ENCODE measurements at places on chromosomes 6 and 20.

DNA sequence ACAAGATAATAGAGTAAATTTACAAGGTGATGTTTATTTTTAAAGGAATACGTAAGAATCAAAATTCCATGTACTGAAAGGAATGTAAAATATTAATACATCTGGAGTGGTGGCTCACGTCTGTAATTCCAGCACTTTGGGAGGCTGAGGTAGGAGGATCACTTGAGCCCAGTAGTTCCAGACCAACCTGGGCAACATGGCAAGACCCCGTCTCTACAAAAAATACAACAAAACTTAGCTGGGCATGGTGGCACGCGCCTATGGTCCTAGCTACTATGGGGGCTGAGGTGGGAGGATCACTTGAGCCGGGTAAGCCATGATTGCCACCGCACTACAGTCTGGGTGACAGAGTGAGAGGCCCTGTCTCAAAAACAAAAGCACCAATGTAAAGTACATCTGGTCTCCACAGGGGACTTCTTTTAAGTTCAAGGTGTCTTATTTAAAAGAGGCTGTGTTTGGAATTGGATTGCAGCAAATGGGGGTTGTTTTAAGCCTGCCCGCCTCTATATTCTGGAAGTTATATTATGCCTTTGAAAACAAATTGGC lies 36.9 kb downstream of the ARID1B start:
- no peak for DNase-seq

DNA sequence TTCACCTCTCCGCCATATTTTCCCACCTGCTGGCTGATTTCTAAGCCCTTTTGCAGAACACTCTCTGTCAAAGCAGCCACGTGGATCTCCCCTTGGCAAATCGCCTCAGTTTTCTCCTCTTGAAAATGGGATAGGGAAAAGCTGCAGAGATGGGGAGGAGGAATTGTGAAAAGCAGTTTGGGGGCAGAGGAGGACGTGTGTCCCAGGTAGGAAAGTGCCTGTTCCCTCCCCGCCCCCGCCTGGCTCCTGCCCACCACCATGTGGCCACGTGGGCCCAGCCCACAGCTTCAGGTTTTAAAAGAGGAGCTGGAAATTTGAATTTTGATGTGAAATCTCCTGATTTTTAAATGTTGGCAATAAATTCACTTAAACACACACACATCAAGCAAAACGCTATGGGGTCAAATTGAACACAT lies 3.6 kb upstream of the CEBPB start:
- no peak for DNase-seq

- no peak for DNase-seq
These were observed 227.5 kb downstream of the PRL start for GRCh38 chr6:22069306-22069800.

DNA sequence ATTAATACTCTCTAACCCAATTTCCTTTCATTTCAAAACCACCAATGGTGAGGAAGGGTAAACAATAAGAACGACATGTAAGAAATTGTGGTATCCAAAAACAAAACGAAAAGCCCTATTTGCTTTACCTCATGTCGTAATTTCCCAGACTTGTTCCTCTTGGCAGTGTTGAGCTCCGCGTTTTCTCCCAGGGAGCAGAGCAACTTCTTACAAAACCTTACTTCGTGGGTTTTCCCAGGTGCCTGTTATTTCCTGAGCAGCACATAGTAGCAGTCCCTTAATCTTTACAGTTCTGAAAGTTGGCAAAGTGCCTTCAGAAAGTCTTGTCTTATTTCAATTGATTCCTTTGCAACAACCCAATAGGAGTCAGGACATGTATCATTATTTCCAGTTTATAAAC lies 207.9 kb upstream of the MARCKS start:
- DNase-seq: no peak

GRCh38 chr6:53830366-53830765 lies 35.6 kb downstream of the LRRC1 start:
- DNase-seq: no peak

- DNase-seq: no peak
These were observed 67.9 kb downstream of the LAMA2 start for GRCh38 chr6:128950864-128951263.

- no peak for DNase-seq
These were observed 25.1 kb downstream of the FKBP1C start for GRCh38 chr6:63236398-63236817.

GRCh38 chr6:17754254-17754653 lies 47.5 kb upstream of the NUP153 start:
- DNase-seq: no peak

GRCh38 chr6:143708889-143709288 lies 31.1 kb downstream of the PHACTR2 start:
- no peak for DNase-seq

DNA sequence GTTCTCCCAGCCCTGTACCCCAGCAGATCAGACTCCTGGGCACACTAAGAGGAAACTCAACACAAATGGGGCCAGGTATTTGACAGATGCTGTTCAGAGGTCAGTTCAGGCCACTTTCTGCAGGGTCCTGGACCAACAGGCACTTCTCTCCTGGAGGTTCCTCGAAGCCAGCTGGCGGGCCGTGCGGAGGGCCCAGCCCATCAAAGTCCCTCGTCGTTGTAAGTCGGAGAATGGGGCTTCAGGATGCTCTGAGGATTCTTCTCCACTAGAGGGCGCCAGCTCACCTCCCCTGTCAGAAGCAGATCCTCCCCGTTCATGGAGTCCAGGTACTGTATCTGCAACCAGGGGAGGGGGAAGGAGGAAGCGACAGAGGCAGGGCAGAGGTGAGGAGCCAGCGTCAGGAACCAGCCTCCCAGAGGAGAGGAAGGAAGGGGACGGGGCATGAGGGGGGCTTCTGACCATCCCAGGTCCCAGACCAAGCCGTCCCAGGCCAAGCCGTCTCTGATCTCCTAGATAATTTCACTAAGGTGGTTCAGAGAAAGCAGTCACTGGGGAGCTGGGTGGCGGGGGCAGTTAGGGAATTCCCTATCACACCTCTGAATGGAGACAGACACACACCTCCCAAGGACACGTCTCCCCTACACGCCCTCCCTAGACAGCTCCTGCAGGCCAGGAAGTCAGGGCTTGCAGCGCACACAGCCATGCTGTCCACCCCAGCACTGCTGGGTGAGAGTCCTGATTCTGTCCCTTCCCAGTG lies 11.7 kb upstream of the FAM83C start:
- DNase-seq: peak; percentile 91

DNA sequence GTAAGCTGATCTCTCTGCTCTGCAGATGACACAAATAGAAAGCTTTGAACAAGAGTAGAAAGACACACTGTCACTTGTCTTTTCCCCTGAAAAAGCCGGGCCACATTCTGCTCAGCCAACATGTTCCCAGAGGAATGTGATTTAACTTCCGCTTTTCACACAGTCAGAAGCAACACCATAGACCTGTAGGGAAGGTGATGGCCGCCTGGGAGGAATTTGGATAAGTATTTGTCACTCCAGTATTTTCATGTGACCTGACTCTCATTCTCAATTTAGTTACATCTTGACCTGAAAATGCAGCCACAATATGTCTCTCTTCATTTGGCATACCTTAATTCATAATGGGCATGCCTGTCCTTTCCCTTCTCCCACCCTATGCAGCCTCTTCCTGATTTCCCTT lies 2.0 kb upstream of the GRM1 start:
- no peak for DNase-seq

GRCh38 chr6:11730641-11731040 lies 48.0 kb downstream of the ADTRP start:
- peak; percentile 54 for DNase-seq

GRCh38 chr20:21028921-21029320 lies 77.2 kb downstream of the LINC00237 start:
- DNase-seq: no peak

- no peak for DNase-seq
These were observed 23.6 kb downstream of the BEND6 start for GRCh38 chr6:56978530-56978929.

GRCh38 chr20:19457611-19458010 lies 245.2 kb downstream of the SLC24A3 start:
- no peak for DNase-seq

DNA sequence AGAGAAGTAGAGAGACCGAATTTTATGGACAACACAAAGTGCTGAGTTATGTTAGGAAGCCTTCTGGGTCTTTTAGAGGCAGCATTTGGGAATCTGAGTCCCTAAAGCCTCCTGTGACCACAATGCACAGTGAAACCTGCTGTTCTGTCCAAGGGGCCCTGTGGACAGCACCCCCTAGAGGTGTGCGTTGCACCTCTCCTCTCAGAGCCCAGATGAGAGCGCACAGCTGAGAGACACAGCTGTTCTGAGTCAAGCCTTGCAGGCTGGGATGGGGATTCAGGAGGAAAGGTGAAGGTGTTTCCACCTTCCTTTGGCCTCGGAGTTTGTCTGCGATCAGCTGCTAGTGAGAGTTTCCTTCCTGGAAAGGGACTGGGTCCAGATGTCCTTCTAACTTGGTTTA lies 13.0 kb downstream of the PCK1 start:
- DNase-seq: no peak

DNA sequence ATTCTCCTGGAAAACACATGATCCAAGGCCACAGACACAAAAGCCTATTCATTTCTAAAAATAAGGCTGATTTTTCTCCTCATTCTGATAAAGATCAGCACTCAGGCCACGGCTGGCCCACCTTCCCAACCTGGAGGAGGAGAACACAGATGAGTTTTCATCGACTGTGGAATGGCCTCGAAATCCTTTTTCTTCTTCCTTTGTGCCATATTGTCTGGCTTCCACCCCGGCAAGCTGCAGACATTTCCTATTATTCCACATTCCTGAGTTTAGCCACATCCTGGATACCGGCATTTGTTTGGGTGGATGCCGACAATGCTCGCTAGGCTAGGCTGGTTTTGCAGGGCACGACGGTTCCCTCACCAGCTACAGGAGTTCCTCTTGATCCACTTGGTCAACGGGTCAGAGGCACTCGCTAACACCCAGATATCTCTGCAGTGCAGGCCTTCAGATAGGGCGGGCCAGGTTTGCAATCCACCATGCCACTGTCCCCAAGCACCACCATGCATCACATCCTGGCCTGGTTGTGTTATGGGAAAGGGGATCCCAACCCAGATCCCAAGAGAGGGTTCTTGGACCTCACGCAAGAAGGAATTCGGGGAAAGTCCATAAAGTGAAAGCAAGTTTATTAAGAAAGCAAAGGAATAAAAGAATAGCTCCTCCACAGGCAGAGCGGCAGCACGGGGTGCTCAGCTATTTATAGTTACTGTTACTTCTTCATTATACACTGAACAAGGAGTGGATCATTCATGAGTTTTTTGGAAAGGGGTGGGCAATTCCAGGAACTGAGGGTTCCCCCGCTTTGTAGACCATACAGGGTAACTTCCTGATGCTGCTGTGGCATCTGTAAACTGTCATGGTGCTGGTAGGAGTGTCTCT lies 4.2 kb upstream of the CTSZ start:
- DNase-seq: no peak

GRCh38 chr6:38481211-38481836 lies 158.4 kb downstream of the BTBD9 start:
- no peak for DNase-seq

DNA sequence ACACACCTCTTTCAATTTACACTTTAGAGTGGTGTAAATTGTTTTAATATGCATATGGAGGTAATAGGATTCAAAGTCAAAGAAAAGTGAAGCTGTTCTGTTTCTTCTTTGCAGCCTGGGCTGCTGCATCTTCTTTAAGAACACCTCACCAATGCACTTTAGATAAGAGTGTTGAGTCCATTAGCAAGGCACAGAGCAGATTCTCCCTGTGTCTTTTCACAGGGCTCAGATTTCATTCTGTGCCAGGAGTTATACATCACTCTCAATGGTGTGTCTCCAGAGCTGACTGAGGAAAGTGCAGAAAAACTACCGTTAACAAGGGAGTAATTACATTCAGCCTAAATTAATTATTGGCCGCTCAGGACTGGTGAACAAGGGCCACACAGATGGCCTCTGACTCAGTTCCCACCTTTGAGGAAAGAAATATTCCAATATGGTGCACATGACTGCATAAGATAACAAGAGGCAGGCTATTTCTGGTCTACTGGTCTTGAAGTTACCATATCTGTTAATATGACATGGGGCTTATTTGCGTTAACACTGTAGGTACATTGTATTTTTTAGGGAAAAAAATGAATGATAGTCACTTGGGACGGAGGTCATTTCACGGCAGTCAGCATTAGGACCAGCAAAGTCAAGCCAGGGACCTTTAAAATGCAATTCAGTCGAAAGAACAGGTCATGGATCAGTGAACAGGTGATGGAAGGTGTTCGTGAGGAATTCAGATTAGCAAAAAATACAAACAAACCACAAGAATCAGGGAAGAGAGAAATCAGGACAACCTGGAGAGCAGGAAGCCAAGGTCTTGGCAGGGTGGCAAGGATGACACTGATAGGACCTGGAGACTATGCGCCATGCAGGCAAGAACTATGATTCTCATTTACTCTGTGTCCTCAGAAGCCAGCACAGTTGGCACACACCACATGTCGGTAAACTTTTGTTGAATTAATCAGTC lies 203.7 kb downstream of the TBX18 start:
- no peak for DNase-seq

DNA sequence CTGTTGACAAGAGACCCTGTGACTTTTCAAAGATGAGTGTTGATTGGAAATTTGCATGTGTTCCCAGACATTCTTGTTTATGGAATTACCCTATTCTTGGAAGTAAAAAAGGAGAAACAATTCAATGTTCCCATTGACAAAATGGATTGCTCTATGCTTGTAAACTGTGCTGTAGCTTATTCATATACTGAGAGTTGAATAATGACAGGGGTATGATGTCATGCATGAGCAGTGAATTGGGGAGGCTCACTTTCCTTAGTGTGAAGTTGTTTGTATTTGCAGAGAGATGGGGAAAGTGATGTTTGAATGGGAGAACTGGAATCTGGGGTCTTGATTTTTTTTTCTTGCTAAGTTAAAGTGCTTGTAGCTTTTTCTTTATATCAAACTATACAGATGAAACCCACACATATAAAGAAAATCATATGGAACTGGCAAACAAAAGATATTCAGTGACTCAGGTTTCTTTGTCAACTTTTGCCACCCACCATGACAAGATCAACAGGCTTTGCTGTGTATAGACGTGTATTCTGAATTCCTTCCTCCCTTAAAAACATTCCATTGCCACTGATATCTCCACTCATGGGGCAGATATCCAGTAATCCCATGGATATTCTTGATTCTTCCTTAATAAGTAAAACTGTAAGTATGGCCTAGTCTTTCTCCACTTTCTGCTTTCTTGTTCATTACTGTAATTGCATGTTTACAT lies 97.8 kb upstream of the JAG1 start:
- DNase-seq: no peak

DNA sequence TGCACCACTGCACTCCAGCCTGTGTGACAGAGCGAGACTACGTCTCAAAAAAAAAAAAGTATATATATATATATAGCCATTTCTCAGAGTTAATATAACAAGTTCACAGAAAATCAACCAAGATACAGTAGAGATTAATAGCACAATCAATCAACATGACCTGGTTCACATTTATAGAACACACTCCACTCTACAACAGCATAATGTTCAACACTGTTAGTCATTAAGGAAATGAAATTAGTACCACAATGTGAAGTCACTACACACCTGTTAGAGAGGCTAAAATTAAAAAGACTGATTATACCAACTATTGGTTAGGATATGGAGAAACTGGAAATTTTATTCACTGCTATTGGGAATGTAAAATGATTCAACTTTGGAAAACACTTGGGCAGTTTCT lies 387.7 kb downstream of the QKI start:
- no peak for DNase-seq

GRCh38 chr6:148893073-148893472 lies 146.2 kb downstream of the UST start:
- DNase-seq: no peak

- DNase-seq: peak; percentile 48
These were observed 49.1 kb downstream of the SYTL3 start for GRCh38 chr6:158698931-158699330.

All from activated CD4-positive, alpha-beta T cell treated with anti-CD3 and anti-CD28 coated beads, Interleukin-2, amount 50 U/mL, for 48 hours (primary cell).